Urinary bladder (tissue), 4 donors: ENCODE measurements at places on chromosomes 6 and 20. TPM values are rescaled to one million over a fixed set of nuclear protein-coding genes. Genes with fewer than 3 reads are reported as not detected.

DNA sequence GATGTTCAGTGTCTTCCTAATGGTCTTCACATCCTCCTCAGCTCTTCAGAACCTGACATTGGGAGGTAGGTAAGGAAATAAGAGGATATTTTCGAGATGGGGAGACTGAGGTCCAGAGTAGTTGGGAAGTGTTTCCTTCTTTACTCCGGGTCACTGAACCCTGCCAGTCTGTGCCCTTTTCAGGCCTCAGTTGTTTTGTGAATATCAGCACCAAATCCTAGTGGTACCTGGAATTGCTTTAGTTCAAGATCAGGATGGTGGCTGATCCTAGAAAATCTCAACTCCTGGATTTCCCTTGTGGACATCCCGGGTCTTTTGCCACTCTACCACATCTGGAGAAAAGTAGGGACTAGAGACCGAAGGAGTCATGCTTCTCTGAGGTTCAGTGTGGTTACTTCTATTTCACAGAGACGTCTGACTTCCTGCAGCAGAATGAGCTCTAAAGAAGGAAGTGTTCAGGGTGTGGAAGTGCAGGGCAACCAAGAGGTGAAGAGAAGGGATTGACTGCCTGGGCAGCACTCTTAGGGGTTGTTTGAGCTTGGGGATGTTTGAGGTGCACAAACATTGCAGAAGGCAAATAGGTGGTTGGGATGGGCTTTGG lies 995 bp downstream of the STK4 start:
- DNase-seq = no peak

DNA sequence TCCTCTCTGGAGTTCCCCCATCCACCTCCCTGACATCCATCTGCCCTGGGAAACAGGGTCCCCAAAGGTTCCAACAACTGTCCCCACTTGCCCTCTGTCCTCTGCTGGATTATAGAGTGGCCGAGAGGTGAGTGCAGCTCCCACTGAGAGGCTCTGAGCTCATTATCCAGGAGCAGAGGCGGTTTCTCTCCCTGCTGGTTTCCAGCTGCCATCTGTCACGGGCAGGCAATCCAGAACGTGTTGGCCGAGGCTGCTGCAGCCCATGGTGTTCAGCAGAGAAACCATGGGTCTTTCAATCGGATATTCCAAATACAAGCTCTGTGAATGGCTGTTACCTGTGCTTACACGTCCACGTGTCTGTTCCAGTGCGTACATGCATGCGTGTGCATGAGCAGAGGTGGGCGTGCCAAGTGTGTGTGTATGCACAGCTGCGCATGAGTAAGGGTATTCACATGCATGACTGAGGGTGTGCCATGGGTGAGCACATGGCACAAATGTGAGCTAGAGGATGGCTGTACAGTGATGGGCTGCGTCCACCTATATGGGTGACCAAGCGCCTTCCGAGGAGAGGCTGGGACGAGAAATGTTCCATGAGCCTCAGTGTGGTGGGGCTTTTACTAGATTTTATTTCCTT lies 183.7 kb upstream of the PMEPA1 start:
- DNase-seq = no peak

DNA sequence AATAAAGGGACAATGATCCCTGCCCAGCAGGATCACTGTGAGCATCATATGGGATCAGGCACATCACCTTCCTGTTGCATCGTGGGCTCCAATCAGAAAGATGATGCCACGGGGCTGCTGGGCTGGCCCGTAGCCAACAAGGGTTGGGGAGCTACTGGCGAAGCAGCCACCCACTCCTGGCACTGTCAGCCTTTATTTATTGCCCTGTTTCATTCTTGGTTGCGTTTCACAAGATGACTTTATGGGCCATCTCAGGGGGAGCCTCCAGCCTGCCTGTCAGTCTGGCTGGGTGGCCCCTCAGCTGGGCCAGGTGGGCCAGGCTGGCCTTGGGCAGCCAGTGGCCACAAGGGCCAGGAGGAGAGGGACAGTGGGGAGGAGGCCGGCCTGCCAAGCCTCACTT lies 17.3 kb downstream of the VSTM2L start:
- no peak for DNase-seq

DNA sequence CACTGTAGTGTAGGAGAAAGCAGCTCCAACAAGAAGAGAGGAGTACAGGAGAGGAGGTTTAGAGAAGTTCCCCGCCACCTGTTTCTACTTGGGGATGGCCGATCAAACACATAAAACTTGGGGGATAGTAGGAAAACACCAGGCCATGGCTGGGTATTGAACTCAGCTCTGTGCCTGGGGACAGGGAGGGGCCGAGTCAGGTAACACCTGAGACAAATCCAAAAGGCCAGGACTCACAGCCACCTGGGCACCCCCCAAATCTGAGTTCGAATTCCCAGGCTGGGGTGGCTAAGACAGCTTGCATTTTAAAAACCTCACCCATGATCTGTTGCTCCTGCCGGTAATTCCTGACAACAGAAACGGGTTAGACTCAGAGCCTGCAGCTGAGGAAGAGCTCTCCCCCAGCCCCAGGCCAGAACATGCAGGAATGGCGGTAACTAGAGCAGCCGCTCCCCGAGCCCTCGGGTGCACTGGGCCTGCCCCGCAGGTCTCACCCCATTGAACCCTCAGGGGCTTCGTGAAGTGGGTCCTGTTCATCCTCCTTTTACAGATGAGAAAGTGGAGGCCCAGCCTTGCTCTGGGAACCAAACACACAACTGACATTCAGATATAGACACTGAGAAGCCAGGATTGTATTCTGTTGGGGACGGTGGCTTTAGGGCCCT lies 61.0 kb downstream of the TCP11 start:
- no peak for DNase-seq

GRCh38 chr6:166031275-166031674 lies 136.4 kb downstream of the TBXT start:
- no peak for DNase-seq

DNA sequence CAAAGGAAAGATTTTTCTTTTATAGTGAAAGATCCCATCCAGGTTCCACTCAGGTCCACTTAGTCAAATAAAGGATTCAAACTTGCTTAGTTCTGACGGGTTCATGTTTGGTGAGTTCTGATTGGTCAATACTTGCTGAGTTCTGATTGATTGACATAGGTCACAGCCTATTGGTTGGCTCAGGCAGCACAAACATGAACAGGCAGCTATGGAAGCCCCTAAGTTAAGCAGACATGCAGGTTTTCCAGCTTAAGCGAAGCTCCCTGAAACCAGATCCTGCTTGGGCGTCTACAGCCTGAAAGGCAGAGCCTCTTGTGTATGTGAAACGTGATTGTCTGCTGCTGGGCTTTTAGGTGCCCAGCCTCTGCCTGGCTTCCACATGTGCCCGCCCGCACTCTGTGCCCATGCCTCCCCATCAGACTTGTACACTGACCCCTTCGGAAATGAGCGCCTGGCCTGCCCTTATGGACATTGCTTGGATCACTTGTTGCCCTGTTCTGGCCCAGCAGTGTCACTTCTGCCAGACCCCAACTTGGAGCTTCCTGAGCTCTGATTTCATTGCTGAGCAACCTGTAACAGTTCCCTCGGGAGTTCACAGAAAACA lies 45.4 kb upstream of the ECI2 start:
- no peak for DNase-seq

GRCh38 chr6:21538186-21538798 lies 55.3 kb upstream of the SOX4 start:
- no peak for DNase-seq

- DNase-seq = no peak
Observed at GRCh38 chr6:72911463-72912155, 289.7 kb downstream of the KCNQ5 start.

- no peak for DNase-seq
Observed at GRCh38 chr6:151413372-151414145, 22.2 kb upstream of the ZBTB2 start.

- DNase-seq = no peak
Observed at GRCh38 chr20:34243377-34243776, 2.2 kb downstream of the ASIP start.

GRCh38 chr6:79670789-79671188 lies 39.7 kb downstream of the SH3BGRL2 start:
- DNase-seq = no peak

DNA sequence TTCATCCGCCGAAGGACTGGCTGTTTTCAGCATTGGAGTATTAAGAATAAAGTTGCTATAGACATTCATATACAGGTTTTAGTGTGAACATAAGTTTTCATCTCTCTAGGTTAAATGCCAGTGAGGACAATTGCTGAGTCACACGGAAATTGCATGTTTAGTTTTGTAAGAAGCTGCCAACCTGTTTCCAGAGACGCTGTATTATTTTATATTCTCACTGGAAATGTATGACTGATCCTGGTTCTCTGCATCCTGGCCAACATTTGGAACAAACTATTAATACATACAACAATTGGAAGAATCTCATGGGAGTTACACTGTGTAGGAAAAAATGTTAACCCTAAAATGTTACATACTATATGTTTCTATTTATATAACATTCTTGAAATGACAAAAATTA lies 16.7 kb upstream of the TGM6 start:
- DNase-seq = no peak

- no peak for DNase-seq
Observed at GRCh38 chr20:52201395-52201794, 9.8 kb upstream of the ZFP64 start.

DNA sequence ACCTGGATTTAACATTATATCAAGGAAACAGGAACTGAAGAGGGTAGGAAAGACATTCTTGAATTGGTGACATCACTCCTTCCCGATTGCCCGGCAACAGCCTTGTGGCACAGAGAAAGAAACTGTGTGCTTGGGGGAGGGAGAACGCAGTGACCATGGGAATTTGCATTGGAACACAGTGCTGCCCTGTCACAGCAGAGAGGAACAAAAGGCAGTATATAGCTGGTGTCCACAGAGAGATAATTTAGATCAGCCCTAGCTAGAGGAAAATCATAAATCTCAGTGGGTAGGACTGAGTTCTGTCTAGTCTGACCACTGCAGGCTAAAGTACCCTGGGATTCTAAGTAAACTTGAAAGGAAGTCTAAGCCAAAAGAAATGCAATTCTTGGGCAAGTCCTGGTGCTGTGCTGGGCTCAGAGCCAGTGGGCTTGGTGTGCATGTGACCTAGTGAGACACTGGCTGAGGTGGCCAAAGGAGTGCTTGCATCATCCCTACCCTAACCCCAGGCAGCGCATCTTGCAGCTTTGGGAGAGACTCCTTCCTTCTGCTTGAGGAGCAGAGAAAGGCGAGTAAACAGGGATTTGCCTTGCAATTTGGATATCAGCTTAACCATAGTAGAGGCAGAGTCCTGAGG lies 697.6 kb downstream of the HACE1 start:
- no peak for DNase-seq

DNA sequence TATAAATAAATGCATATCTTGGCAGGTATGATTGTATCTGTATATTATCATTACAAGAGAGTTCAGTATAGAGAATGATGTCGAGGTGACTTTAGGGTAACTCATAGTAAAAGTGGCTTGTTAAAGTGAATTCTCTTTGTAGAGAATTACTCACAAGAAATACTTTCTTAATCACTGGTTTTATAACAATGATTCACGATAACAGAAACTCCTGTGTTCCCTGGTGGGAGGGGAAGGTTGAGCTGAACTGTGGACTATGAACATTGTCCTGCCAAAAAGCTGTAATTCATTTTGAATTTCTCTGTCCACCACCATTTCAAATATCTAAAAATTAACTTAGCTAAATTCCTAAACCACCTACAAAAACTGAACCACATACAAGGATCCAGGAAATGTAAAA lies 7.7 kb downstream of the TPMT start:
- no peak for DNase-seq

GRCh38 chr6:45364466-45364865 lies 13.3 kb downstream of the SUPT3H start:
- DNase-seq = no peak

DNA sequence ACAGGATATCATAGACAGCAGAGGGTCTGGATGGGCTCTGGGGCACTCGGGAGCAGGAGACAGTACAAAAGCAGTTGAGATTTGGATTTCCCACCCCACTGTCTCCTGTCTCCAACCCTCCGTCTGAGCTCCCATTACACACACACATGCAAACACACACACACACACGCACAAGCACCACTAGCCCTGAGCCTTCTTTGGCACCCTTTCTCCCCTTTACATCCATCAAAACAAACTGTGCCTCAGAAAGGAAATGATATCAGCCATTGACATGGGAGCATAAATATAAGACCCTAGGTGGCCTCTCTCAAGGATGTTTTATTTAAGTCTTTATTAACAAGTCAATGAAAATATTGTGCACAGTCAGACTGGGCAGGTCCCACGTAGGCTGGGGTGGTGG lies 17.5 kb downstream of the TTBK1 start:
- no peak for DNase-seq

DNA sequence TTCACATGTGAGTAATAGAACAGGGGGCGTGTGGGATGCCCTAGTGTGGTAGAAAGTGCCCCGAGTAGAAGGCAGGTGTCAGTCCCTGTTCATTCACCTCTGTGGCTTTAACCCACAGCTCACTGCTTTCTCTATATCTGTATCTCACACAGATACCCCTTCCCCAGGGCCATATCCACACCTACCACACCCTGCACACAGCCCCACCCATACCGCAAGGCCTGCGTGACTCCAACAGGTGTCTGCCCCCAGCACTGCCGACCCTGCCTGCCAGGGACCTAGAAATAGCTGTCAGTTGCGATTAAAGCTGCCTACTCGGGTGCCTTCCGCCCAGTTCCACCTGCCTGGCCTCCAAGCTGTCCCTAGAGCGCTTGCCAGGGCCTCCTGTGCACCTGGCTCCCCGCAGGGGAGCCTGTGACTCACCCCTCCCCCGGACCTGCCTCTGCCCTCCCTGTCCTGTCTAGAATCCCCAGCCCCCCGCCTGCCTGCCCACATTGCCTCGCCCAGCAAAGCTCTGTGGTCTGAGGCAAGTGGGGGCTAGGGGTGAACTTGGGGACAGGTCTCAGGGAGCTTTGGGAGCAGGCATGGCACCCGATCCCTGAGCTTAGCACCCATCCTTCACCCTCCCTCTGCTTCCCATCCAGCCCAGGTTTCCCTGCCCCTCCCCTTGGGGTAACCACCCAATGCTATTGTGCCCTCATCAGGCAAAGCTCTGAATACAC lies 38.3 kb upstream of the ID1 start:
- no peak for DNase-seq

DNA sequence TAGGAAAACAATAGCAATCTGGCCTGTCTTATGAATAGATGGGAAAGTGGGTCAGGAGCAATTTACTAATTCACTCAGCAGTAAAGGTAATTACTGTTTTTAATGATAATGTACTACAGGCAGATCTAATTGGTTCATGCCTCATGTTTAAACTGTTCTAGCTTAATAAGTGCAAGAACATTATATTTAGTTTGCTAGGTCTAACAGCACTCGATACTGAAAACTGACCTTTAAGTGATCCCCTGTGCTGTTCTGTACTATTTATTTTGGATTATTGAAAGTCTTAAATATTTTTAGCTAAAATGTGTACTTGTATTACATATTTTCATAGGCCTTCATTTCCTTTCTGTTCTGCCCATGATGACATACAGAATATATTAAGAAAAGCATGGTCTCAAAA lies 998.0 kb upstream of the GJE1 start:
- DNase-seq = no peak

The ADGRF4 gene
- 3.2 TPM for total RNA-seq

The SPATS1 gene
- not detected for total RNA-seq

The HCRTR2 gene
- total RNA-seq = 0.16 TPM

The TM9SF4 gene
- total RNA-seq = 23.2 TPM

The SLC22A7 gene
- total RNA-seq = not detected

The UNC5CL gene
- total RNA-seq = 0.37 TPM

The DLL1 gene
- total RNA-seq = 5.9 TPM

The SNX14 gene
- 207 TPM for total RNA-seq

The CYP39A1 gene
- 13.3 TPM for total RNA-seq

The PTPRK gene
- total RNA-seq = 134 TPM

The SUMO4 gene
- total RNA-seq = 14.6 TPM
